ENCODE measurements at places on chromosomes 2 and 18.

DNA sequence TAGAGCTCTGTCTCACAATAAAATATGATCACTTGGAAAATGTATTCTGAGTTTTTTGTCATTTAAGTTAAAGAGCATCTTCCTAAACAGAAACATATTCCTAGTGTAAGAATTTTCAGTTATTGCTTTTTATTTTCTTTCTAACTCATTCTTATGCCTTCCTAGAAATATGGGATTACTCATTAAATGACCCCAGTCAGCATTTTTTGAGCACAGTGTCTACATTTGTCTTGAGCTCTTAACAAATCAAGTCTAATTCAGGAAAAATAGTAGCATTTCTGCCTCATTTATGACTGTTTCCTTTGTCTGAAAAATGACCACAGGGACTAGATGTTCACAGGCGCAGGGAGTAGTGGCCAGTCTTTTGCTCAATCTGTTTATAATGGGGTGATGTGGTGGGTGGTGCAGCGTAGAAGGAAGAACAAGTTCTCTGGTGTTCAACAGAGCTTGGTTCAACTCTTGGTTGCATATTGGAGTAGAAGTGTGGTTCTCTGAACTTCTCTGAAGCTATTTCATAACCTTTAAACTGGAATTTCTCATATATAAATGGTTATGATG lies 267.1 kb downstream of the CYRIA start:
- DNase-seq = no peak

- DNase-seq = no peak
Observed at GRCh38 chr2:239155806-239156480, 244.9 kb downstream of the HDAC4 start.

- DNase-seq = no peak
Observed at GRCh38 chr2:157875641-157876065, 477 bp downstream of the ACVR1 start.

- DNase-seq = no peak
Observed at GRCh38 chr2:171524018-171524401, 1.7 kb downstream of the CYBRD1 start.

DNA sequence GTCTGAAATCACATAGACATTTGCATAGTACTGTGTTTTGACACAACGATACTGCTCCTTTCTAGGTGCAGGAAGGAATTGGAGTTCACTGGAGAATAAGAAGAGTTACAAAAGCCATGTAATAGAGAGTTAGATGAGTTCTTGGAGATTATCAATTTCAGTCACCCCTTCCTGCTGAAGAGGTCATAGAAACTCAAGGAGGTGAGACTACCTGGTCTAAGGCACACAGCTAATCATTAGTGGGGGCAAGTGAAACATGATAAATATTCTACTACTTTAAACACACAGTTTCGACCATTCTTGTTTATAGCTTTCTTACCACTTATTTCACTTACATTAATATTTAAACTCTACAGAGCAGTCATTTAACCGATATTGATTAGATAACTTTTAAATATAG lies 286.9 kb upstream of the NXPH2 start:
- no peak for DNase-seq

- no peak for DNase-seq
Observed at GRCh38 chr2:154455166-154455565, 243.3 kb upstream of the KCNJ3 start.

DNA sequence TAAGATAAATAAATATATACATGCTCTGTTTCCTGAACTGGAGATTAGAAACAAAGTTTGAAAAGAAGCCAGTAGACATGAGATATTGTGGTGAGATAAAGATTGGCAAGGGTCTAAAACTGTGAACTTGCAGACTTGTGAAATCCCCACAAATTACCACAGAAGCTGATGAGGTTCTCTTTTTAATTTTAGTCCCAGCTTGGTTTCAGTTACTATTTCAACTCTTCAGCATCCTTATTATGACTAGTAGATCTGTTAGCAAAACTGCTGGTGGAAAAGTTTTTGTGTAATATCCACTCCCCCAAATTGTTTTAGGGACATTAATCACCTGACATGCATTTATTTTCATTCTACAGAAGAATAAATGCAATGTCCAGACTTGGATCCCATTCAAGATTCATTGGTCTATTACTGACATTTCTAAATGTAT lies 20.8 kb downstream of the RASGRP3 start:
- no peak for DNase-seq

DNA sequence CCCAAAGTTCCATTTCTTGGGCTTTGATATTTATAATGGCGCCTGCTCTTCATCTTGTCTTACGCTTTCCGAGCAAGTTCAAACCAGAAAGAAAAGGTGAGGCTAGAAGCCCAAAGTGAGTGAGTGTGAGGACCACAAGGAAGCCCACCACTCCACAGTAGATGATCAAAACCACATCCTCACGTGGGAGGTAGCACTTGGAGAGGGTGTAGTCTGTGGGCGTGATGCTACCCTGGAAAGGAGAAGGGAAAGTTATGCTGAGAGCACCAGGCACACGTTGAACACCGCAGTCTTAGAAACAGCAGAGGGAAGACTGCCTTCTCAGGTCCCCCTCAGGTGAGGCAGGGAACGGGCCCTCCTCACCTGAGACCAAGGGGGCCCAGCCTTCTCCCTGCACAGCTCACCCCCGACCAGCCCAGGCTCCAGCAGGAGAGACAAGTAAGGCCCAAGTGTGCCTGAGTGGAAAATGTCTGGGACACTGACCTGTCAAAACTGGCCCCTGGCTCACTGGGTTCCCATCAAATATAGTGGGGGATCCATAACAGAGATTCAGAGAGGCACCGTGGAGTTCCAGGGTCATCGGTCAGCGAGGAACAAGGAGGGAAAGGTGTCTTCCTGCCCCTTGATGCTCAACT lies 23.6 kb downstream of the MPPE1 start:
- DNase-seq = no peak

GRCh38 chr2:176001281-176001915 lies 669 bp downstream of the LNPK start:
- peak; percentile 35 for DNase-seq

- DNase-seq = no peak
Observed at GRCh38 chr2:11784280-11784679, 37.8 kb downstream of the LPIN1 start.

- no peak for DNase-seq
Observed at GRCh38 chr2:55843096-55843993, 80.2 kb downstream of the EFEMP1 start.

- no peak for DNase-seq
Observed at GRCh38 chr2:97785818-97786217, 72.4 kb downstream of the ZAP70 start.
